ENCODE measurements at places on chromosomes 7 and 10.

DNA sequence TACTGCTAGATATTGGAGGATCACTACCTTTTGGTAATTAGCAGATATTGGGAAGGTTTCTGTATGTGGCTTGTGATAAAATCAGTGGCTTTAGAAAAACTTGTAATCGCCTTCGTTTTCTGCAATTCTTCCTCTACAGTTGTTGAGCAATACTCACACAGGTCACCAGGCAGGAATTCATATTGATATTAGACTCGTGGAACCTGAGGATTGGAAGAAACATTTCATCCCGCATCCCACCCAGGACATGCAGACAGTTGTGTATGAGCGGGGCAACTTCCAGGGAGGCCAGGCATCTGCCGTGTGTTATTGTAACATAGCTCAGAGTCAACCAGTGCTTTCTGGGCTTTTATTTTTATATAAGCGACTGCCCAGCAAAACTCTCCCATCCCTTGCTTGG, 821.3 kb downstream of the LRMDA start:
- no peak for DNase-seq

GRCh38 chr7:110595694-110596093, 495.2 kb upstream of the LRRN3 start:
- DNase-seq: no peak

DNA sequence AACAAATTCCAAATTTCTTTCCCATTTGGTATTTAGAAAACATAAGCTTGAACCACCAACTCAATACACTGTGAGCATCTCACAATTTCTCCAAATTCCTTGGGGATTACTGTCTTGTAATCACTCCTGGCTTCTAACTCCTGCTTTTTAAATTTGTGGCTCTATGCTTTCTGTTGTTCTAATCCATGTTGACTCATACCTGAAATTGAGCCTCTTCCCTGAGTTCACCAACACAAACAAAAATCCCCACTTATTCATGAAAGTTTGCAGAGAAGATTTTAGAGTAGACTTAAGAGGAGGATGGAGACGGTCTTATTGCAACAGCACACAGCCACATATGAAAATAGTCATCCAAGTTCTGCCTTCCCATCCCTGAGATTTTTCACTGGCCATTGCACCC, 252.5 kb downstream of the PTEN start:
- DNase-seq: no peak

- DNase-seq: no peak
Measured at GRCh38 chr10:58887474-58887873, 289.0 kb upstream of the PHYHIPL start.

GRCh38 chr10:101020427-101021075, 10.4 kb downstream of the PDZD7 start:
- DNase-seq: no peak

DNA sequence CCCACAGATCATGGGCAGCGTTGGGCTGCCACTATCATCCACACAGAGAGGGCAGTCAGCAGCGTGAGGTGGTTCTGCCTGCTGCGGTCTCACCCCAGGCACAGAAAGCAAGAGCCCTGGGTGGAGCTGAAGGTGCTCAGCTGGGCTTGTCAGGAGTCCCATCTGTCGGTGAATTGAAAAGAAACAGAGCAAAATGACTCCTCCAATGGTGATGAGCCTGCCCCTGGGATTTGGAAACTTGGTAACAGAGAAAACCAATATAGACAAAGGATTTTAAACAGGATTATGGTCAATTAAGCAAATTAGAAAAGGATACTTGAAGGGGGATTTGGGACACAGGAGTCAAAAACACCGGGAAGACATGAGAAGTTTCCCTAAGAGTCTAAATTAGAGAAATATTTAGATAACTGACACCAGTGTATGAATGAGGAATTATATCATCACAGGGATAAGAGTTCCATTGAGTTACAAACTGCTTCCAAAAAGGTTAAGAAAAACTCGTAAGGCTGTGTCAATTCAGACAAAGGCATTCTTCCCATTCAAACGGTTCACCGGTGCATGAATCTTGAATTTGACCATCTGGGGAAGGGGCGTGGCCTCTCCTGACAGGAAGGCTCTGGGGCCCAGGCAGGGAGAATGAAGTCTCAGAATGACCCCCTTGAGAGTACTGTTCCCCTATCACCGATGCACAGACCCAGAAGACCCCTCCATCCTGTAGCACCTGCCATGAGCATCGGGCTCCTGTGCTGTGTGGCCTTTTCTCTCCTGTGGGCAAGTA, 70.0 kb upstream of the PRSS58 start:
- no peak for DNase-seq

- no peak for DNase-seq
Measured at GRCh38 chr7:114342431-114343179, 72.0 kb upstream of the FOXP2 start.

DNA sequence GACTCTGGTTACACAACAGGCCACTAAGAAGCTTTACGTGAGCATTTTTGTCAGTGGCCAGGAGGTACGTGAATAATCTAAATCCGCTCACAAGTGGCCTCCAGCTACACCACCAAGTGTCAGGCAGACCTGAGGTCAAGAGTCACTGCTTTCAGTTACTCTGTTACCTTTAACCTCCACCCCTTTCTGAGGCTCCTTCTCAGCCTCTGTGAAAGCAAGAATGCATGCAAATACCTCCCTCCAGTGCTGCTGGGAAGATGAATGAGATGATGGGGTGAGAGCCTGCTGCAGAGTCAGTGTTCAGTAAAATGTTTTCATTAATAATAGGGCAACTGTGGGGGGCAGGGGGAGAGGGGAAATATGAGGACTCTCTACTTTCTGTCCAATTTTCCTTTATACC, 11.2 kb downstream of the DDC start:
- DNase-seq: no peak

- DNase-seq: no peak
Measured at GRCh38 chr7:29606830-29607229, 43.2 kb downstream of the PRR15 start.

GRCh38 chr10:17673471-17674061, 29.6 kb downstream of the STAM start:
- DNase-seq: no peak

DNA sequence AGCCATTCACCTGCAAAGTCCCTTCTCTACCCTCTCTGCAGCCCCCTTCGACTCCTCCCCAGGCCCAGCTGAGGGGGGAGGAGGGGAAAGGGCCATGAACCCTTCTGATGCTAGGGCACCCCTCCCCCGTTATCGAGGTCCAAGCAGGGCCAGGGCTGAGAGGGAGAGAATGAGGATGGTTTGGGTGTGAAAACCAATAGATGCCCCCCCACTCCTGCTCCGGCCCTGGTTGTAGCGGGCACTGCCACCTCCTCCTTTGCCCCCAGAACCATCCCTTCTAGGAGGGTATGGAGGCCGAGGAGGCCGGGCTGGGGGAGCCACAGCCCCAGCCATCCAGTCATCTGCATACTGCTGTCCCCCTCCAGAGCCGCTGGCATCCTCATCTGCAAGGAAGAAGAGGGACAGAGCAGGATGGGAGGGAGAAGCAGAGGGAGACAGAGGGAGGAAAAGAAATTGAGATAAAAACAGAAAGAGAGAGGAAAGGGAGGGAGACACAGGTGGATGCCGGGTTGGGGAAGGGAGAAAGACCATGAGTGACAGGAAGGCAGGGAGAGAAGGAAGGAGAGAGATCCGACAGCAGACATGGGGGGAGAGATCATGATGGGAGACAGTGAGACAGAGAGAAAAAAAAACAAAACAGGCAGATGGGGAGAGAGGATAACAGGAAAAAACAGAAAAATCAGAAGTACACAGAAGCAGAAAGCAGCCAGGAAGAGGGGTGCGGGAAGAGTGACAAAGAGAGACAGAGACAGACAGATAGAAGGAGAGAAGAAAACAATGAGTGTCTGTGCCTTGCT, 1.9 kb upstream of the GAL3ST4 start:
- DNase-seq: no peak

- no peak for DNase-seq
Measured at GRCh38 chr10:91593366-91593765, 39.5 kb downstream of the PPP1R3C start.

DNA sequence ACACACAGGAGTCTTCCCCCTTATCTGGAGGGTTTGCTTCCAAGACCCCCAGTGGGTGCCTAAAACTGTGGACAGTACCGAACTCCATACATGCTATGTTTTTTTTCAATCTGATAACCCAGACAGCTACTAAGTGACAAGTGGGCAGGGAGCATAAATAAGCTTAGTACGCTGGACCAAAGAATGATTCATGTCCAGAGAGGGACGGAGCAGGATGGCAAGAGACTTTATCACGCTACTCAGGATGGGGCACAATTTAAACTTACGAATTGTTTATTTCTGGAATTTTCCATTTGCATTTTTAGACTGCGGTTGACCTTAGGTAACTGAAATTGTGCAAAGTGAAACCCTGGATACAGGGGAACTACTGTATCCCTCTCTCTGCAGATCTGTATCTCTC, 410.0 kb upstream of the MKI67 start:
- no peak for DNase-seq

DNA sequence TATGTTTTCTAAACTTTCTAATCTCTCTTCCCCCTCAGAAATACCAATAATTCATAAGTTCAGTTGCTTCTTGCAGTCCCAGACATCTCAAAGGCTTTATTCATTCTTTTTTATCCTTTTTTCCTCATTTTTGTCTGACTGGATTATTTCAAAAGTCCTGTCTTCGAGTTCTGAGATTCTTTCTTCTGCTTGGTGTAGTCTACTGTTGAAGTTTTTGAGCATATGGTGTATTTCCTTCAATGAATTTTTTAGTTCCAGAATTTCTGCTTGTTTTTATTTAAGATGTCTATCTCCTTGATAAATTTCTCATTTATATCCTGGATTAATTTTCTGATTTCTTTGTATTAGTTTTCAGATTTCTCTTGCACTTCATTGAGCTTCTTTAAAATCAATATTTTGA, 8.4 kb downstream of the TMEM140 start:
- DNase-seq: no peak

DNA sequence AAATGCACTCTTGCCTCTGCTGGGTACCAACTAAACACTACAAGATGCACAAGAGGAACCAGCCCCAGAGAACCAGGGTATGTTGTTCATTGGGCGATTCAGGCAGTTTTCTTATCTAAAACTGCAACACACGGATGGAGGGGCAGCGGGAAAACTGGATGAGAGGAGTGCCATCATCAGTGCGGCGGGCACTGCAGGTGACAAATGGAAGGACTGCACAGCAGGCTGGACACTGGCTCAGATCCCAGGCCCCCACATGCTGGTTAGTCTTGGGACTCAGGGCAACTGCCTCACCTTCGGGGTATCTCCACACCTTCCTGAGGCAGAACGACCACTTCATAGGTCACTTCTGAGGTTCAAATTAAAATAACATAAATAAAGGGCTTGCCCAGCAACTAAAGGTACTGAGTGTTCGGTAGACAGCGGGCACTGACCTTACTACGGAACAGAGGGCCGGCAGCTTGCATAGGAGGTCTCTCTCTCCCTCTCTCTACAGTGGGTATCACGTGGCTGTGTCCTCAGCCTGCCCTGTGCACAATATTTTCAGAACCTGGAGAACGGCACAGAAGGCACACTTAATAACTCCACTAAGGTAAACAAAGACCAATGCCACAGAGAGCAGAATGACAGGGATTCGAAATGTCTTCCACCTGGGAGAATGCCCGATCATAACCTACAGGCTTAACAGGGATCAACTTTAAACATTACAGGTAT, 72.1 kb downstream of the GRB10 start:
- DNase-seq: no peak

DNA sequence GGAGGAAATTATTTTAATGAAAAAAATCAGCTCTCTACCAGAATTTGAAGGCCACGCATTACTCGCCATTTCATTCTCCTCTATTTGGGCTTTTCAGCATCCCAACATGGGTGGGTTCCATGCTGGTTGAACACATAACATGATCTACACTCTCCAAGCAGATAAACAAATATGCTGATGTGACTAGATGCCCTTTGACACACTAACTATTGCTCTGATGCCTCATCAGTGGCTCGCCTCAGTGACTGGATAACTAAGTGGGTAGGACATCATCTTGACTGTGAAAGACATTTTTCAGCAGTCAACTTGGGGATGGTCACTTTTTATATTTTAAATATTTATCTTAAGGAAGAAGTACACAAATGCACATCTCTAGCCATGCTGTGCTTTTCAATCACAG, 113.9 kb upstream of the LAMB4 start:
- no peak for DNase-seq

- DNase-seq: no peak
Measured at GRCh38 chr10:20658158-20658557, 239.0 kb downstream of the NEBL start.

DNA sequence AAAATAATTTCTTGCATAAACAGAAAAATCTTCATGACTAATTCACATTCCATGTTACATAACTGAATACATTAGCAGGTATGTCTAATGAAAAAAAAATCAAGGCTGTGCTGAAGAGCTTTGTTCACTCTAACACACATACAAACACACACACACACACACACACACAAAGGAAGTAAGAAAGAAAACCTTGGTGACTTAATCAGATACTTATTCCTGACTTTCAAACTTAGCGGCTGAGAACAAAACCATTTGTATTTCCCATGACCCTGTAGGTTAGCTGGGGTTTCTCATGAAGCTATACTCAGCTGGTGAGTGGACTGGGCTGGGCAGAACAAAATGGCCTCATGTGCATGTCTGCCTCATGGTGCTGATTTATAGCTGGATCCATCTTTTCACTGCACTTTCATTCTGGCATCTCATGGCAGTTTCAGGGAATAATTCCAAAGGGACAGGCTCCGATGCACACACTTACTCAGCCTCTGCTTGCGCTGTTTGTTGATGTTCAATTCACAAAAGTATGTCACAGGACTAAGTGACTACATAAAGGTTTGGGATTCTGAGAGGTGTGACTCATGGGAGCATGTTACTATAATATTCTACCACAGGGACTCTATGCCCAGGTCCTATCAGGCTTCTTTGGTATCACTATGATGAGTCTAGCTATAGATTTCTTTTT, 161.2 kb downstream of the PCLO start:
- DNase-seq: no peak

DNA sequence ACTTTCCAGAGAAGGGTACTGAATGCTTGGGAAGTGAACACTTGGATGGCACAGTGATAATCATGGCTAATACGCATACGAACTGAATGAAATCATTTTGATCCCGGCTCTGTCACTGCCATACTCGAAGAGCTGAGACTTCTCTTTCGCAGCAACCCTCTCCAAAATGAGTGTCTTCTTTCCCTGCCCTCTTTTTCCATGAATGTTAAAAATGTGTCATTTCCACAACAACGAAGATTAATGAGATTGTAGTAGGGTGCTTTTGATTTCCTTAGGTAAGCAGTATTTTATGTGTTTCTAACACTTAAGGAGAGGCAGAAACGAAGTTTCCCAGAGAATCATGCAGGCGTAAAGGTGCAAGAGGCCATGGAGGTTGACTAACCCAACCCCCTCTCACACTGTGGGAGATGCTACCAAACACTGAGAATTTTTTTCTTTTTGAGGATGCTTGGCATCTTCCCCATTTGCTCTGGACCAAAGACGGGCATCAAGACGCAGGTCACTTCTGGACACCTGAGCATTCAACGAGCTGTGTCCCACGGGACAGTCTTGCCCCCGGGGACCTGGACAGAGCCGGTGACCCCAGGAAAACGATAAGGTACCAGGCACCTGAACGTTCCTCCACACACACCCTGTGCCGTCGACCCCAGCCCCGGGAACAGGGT, 823 bp downstream of the COPG2 start:
- no peak for DNase-seq
